Thyroid gland (tissue), 4 donors: ENCODE measurements at places on chromosomes 3 and 15. TPM values are rescaled to one million over a fixed set of nuclear protein-coding genes. Genes with fewer than 3 reads are reported as not detected.
A peak's percentile ranks its signal among the peaks of the same experiment; 100 is the strongest.

DNA sequence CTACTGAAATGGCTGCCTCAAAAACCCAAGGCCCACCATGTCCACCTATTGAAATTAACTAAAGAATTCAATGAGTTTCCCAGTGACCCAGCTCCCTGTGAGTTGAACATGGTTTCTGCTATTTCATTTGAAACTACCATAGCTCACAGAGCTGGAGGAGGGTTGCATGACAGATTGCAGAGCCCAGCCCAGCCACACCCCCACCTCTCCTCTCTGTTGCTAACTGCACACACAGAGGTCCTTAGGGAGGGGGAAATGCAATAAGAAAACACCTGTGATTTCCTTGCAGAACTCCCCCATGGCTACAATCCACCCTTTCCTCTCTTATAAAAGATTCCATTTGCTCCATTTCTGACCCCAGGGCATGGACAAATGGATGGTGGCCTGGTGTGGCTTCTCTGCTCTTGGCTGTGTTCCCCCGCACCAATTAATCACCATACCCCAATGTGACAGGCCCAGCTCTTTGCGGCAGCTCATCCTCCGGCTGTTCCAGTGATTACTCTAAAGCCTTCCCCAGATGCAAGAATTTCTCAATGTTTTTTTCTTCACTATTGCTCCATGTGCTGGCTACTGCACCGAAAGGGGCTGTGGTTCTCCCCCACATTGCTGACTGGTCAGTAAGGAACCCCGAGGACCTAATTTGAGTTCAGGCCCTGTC lies 208.4 kb upstream of the KBTBD8 start:
- H3K4me3 ChIP-seq = no peak overlapping the region
- no peaks in the 10 kb centered on the region for H3K4me1 ChIP-seq
- DNase-seq = no peak
- no peaks in the 10 kb centered on the region for H3K27me3 ChIP-seq
- no peak overlapping the region for H3K27ac ChIP-seq
- no peaks in the 10 kb centered on the region for H3K36me3 ChIP-seq

GRCh38 chr3:188085584-188086560 lies 68.1 kb upstream of the LPP start:
- H3K27me3 ChIP-seq = no peaks in the 10 kb centered on the region
- no peak overlapping the region for H3K4me3 ChIP-seq
- no peaks in the 10 kb centered on the region for H3K36me3 ChIP-seq
- DNase-seq = peak; percentile 9

GRCh38 chr3:117526470-117527079 lies 817.0 kb downstream of the TUSC7 start:
- peak; percentile 7 for DNase-seq
- H3K4me3 ChIP-seq = no peak overlapping the region
- no peaks in the 10 kb centered on the region for H3K4me1 ChIP-seq
- no peaks in the 10 kb centered on the region for H3K36me3 ChIP-seq

DNA sequence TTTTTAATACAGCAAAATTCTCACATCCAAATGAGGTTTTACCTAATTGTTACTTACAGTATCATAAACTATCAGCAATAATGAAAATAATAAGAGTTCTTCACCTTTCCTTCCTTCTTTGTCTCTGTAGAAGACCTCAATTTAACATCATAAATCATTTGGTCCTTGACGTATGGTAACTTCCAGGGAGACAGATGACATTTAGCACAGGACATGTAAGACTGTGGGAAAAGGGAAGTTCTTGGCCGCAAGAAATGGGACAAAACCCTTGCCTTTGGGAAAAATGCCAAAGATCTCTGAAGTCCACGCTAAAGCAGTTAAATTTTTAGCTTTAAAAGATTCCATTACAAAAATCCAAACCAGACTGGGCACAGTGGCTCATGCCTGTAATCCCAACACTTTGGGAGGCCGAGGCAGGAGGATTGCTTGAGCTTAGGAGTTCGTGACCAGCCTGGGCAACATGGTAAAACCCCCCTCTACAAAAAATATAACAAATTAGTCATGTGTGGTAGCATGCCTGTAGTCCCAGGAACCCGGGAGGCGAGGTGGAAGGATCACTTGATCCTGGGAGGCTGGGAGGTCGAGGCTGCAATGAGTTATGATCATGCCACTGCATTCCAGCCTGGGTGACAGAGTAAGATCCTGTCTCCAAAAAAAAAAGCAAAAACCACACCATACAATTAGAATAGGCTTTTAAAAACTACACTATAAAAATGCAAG lies 8.8 kb downstream of the PTPN9 start:
- no peaks in the 10 kb centered on the region for H3K36me3 ChIP-seq
- H3K27me3 ChIP-seq = no peaks in the 10 kb centered on the region
- H3K4me1 ChIP-seq = peaks cover 9% of the 10 kb centered on the region
- no peak for DNase-seq

- no peaks in the 10 kb centered on the region for H3K36me3 ChIP-seq
- no peak for DNase-seq
- H3K27ac ChIP-seq = no peak overlapping the region
- H3K27me3 ChIP-seq = no peaks in the 10 kb centered on the region
Observed at GRCh38 chr15:53457479-53457878, 302.0 kb downstream of the WDR72 start.

The IL20RB gene
- 1.6 TPM for total RNA-seq

The TMCO5A gene
- total RNA-seq = not detected

DNA sequence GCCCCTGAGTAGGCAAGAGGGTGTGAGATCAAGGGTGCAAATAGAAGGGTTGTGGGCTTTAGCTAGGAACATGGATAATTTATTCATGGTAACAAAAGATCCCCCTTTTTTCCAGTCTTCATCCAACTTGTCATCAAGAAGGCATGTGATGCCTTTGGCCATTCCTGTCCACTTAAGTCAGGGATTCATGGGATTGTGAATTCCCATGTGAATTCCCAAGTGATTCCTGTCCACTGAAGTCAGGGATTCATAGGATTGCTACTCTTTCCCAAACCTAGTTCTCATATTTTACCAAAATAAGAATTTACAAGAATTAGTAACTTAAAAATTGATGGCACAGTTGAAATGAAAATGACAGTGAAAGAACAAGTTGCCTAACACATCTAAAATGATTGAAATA lies 40.8 kb downstream of the HMG20A start:
- no peak for DNase-seq
- peaks cover 18% of the 10 kb centered on the region for H3K4me1 ChIP-seq
- H3K36me3 ChIP-seq = peaks cover 7% of the 10 kb centered on the region
- no peak overlapping the region for H3K27ac ChIP-seq

DNA sequence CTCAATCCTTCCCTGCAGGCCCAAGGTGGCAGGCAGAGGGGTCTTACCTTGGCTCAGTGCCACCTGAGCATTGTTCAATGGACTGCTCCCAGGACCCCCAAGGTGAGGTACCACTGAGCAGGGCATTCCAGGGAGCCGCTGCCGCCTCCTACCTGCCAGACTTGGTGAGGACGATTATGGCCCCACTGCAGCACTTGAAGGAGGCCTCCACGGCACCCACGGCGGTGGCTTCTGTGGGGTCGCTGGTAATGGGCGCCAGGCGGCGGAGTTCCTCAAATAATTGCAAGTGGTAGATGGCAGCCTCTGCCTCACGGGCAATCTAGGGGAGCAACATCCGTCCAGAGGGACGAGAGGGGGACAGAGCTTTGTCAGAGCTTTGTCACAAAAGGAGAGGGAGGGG lies 4.7 kb upstream of the GRAMD2A start:
- no peak for DNase-seq
- H3K27me3 ChIP-seq = no peaks in the 10 kb centered on the region
- H3K4me3 ChIP-seq = no peak overlapping the region
- H3K27ac ChIP-seq = no peak overlapping the region
- peaks cover 6% of the 10 kb centered on the region for H3K4me1 ChIP-seq

- H3K27ac ChIP-seq = no peak overlapping the region
- no peaks in the 10 kb centered on the region for H3K27me3 ChIP-seq
- H3K4me3 ChIP-seq = no peak overlapping the region
- no peaks in the 10 kb centered on the region for H3K36me3 ChIP-seq
- no peaks in the 10 kb centered on the region for H3K4me1 ChIP-seq
Observed at GRCh38 chr3:44966795-44967278, 9.1 kb downstream of the ZDHHC3 start.

- H3K27me3 ChIP-seq = no peaks in the 10 kb centered on the region
- DNase-seq = no peak
- H3K27ac ChIP-seq = no peak overlapping the region
- no peak overlapping the region for H3K4me3 ChIP-seq
Observed at GRCh38 chr3:18223571-18223970, 201.6 kb downstream of the SATB1 start.
